Mucosa of descending colon (tissue), 3 donors: ENCODE measurements at places on chromosomes 1 and 21.

DNA sequence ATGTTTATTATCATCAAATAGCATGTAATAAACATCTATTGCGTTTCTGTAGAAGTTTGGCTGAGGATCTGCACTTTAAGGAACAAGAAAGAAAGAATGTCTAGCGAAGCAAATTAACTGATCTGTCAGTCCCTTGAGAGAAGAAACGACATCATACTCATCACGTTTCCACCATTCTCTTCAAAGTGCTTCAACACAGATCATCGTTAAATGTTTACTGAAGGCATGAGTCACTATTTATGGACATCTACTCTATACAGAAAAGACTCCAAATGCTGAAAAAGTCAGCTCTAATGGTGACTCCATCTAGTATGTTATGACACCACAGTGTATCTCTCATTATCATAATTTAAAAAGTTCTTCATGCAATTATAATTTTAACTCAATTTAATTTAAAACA lies 369.1 kb downstream of the RGS7 start:
- DNase-seq: no peak

DNA sequence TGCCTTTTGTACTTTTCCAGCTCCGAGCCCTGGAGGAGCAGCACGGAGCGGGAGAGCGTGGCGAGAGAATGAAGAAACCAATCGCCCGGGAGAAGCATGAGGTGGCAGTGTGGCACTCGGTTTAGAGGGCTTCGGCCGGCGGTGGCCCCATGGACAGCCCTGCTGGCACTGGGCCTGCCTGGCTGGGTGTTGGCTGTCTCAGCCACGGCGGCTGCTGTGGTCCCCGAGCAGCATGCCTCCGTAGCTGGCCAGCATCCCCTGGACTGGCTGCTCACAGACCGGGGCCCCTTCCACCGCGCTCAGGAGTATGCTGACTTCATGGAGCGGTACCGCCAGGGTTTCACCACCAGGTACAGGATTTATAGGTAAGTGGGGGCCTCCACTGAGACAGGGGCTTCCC lies 59.0 kb downstream of the BRINP2 start:
- DNase-seq: no peak

GRCh38 chr1:158283965-158284364 lies 5.8 kb upstream of the CD1C start:
- DNase-seq: no peak

GRCh38 chr1:117574161-117574835 lies 31.6 kb upstream of the TENT5C start:
- DNase-seq: no peak

- DNase-seq: peak; percentile 87
Observed at GRCh38 chr1:155978325-155978972, at the start of gene ARHGEF2. Gene ARHGEF2, minus strand, starts transcription at chr1:155978547. Its CDS starts 120 bp downstream, at chr1:155978427.

- DNase-seq: no peak
Observed at GRCh38 chr1:53698384-53698980, 40.5 kb downstream of the GLIS1 start.

- DNase-seq: no peak
Observed at GRCh38 chr1:110005971-110006370, 21.4 kb downstream of the AHCYL1 start.

- DNase-seq: no peak
Observed at GRCh38 chr1:168734946-168735345, 5.9 kb upstream of the DPT start.

DNA sequence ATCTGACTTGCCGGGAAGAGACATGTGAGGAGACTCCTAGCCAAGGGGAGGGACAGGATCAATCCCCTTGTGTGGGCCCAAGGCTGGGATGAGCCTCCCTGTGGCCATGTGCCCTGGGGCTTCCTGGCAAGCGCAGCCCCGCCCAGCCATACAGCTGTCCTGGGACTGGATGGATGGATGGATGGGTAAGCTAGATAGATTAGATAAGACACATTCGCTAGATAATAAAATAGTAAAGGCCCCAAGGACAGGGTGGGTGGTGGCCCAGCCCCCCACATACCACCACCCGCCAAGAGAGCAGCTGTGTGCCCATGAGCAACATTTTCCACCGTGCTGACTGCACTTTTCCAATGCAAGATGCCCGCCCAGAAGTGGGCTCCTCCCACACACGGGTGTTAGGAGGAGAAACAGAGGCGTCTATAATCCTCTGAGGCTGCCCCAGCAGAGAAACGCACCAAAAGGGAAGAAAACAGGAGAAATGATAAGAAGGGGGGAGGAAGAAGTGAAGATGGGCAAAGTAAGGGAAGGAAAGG lies 25.1 kb downstream of the ZBTB17 start:
- DNase-seq: peak; percentile 69

DNA sequence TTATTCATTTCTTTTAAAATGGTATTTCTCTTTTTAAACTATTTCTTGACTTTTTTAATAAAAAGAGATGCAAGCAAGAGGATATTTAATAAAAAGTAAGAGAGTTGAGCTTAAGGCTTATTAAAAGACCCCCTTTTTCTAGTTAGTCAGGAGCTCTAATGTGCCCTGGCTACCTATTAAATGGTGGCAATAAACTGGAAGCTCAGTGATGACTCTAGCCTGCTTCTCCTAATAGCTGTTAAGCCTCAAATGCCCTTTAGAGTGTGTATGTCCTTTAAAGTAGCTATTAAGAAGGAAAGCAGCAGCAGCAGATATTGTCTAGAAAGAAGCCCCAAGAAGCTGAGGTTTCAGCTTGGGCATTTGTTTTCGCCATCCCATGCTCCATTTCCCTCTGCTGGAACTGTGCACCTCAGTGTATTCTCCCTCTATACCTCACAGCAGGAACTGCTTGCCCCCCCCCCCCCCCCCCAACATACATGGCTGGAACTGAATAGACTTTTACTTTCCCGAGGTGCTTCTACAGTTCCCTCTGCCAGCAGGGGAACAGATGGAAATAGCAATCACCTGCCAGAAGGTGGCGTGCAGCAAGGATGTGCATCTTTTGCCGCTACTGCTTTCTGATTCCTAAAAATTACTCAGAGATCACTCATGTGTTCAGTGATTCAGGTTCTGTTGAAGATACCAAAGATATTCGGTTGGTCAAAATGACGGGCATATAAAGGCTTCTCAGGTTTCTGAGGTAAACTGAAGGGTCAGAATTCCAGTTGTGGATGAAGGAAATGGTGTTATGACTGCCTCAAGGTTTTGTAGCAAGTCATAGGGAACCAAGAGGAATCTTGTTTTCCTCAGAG lies 2.5 kb downstream of the RGS4 start:
- no peak for DNase-seq

GRCh38 chr1:2906085-2906484 lies 104.6 kb upstream of the TTC34 start:
- DNase-seq: no peak

GRCh38 chr21:15206514-15206913 lies 141.7 kb upstream of the NRIP1 start:
- DNase-seq: no peak

- no peak for DNase-seq
Observed at GRCh38 chr21:36162631-36163030, 6.0 kb downstream of the DOP1B start.

DNA sequence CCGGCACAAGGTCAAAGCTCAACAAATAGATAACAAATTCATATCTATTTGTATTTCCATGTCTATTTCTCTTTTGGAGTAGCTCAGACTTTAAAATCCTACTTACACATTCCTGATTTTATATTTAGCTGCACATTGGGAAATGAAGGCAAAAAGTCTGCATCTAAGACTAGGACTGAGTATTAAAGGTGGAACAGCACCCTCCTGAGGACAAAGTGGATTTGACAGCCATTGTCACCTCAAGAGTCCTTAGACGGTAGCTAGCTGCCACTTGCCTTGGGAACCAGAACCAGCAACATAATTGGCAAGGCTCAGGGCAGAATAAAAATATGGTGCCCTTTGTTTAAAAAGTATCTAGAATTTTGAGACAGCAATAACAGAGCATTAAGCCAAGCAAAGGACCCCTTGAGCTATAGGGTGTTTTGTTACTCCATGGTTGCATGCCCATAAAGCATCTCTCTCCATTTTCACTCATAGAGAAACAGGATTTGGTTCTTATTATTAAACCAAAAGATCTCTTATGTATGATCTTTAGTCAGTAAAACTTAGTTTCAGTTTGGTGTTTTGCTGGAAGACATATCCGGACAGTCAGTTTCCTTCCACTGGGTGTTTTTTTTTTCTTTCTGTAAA lies 30.0 kb upstream of the SGIP1 start:
- DNase-seq: no peak

- no peak for DNase-seq
Observed at GRCh38 chr1:227729881-227730629, 5.0 kb downstream of the JMJD4 start.

DNA sequence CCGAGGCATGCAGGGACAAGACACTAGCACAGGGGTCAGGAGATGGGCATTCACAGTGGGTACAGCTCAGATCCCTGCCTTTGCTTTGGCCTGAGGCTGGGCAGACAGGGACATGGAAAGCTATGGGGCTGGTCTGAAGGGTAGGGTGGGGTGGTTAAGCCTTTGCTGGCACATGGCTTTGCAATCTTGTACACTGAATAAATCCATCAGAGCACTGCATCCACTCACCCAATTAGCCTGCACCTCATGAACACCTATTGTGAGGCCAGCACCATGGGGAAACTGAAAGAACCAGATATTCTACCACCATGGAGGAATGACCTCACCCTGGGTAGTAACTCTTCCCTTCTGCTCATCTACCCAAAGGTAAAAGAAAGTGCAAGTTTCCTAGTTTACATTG lies 199.6 kb upstream of the LMO4 start:
- DNase-seq: no peak

- peak; percentile 77 for DNase-seq
Observed at GRCh38 chr1:39816415-39817090, 27.9 kb upstream of the BMP8B start.

DNA sequence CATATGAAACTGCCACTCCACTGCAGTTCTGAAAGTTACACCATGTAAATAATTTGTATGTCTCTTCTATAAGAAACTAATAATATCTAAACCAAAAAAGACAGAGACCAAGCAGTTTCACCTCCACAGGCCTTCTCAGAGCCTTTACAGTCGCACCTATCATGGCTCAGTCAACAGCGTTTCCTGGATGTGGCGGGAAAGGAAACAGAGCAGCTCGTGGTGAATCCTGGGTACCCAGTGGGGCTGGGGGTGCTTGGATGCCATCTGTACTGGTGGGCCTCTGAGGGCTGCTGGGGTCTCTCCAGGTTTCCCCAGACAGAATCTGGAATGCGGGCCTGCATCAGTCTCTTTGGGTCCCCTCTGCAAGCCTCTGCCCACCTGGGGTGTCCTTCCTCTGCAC lies 100.2 kb upstream of the CASZ1 start:
- no peak for DNase-seq

GRCh38 chr1:67304023-67304422 lies 3.6 kb upstream of the IL12RB2 start:
- DNase-seq: no peak

DNA sequence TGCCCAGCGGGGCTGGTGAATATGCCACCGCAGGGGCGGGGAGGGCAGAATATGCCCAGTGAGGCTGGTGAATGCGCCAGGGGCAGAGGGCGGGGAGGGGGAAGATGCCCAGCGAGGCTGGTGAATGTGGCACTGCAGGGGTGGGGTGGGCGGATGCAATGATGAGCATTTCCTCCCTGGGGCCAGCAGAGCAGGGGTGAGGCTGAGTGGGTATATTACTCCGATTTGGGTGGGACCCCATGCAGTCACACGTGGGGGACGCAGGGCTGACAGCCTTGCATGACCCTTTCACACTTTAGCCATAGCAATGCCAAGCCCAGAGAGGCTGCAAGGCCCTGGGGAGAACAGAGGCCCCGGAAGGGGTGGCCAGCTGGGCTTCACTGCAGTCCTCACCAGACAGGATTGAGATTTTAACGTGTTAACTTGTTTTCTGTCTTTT lies 9.3 kb upstream of the SLX9 start:
- DNase-seq: peak; percentile 87

DNA sequence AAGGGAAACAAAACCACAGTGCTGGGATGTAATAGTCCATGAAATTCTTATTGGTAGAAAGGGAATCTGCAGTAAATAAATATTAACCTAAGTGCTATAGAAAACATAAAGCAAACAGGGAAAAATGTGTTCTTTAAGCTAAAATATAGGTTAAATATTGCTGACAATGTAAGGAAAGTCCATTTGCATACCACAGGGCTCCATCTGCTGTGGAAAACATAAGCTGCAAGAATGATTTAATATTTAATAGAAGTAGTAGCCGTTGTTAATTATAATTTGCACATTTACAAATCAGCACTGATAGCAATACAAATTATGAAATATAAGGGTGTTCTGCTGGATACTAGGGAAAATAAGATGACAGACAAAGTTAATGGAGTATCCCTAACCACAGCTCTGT lies 444.9 kb upstream of the PKN2 start:
- DNase-seq: no peak

DNA sequence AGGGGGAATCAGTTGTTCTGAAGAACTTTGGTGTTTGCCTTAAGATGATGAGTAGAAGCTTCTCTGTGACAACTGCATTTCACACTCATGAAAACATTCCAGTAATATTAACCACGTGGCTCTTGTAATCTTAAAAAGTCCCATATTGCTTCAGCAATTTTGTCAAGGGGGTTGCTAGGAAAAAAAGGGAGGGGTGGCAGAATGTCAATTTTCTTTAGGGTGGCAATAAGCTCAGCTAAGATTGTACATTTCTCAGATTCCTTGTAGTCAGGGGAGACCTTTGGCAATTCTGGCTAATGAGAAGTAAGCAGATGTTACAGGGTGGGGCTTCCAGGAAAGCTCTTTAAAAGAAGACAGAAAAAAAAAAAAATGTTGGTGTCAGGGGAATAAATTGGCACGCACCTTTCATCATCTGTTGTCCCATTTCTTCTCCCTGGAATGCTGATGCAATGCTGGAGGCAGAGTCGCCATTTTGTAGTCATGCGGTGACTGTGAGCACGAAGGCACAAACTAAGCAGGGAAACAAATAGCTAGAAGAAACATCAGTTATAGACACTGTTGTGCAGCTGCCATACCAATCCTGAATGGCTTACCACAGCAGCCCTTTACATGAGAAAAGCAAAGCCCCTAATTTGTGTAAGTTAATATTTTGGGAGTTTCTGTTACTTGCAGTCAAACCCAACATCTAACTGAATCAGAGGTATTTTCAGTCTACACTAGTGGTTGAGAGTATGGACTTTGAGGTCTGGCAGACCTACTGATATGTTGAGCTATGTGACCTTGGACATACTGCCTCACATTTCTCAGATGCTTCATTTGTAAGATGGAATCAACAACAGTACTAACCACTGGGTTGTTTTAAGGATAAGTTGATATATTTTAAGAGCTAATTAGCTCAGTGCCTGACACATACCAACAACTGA lies 56.1 kb upstream of the MRPS6 start:
- no peak for DNase-seq

DNA sequence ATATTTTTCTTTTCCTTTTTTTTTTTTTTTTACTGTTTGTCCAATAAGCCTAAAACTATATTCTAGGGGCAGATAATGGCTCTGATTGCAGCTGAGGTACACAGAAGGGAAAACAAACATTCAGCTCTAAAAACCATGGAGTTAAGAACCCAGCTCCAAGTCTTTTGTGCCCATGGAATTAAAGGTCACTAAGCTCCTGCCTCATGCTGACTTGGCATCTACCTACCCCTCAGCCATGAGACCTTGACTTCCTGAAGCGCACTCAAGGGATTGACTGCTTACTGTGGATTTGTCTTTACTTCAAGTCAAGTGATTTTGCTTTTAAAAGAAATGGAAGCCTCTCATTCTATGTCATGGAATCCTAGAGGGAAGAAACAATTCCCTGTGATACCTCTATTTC lies 192.3 kb downstream of the AMY1C start:
- DNase-seq: no peak
